Stimulated activated CD4-positive, alpha-beta T cell treated with anti-CD3 and anti-CD28 coated beads, Interleukin-12 subunit alpha, Interleukin-12 subunit beta, amount 100 ng/mL, for 4 hours (primary cell): ENCODE measurements at places on chromosomes 6 and 20.
A peak's percentile ranks its signal among the peaks of the same experiment; 100 is the strongest.

DNA sequence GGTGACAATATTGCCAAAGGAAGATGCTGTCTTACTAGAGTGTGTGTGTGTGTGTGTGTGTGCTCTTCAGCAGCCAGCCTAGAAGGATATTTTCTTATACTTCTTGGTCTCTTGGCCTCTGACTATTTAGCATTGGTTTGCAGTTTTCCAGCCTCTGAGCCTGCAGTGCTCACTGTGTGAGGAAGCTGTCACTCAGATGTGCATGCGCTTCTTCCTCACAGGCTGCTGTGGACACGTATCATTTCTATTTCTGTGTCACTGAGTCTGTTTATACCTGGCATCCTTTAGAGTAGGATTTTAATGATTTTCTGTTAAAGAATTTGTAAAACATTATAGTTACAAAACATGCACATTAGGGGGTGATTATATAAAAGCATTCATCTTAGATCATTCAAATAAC is 83.3 kb downstream of the ALDH8A1 start:
- DNase-seq: no peak

GRCh38 chr6:106997392-106998158 is 23.0 kb upstream of the CD24 start:
- DNase-seq: peak; percentile 22

- no peak for DNase-seq
Observed at GRCh38 chr6:118296129-118296901, 251.8 kb upstream of the PLN start.

GRCh38 chr6:157121897-157122296 is 201.4 kb downstream of the TMEM242 start:
- DNase-seq: no peak

DNA sequence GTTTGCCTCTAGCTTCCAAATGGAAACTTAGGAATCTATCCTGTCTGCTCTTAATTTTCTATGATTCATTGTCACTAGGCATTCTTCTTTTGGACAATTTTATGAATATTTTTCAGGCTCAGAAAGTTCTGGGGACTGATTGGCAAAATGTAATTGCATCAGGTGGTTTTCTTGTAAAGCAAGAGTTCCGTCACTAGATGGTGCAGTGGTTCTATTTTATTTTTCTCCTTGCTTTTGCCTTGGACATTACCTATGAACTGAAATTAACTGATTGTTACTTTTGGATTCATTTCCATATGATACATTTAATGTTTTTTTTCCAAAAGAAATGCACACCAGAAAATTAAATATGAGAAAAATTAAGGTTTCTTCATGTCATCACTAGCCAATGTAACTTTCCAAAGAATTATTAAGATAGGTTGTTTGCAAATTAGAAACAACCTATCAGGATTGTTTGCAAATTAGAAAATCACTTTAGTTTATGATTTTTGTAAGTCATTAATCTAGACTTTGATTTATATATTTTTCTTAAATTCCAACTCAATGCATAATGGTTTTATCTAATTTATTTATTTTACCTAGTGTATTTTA is 48.0 kb downstream of the TMEM170B start:
- no peak for DNase-seq

DNA sequence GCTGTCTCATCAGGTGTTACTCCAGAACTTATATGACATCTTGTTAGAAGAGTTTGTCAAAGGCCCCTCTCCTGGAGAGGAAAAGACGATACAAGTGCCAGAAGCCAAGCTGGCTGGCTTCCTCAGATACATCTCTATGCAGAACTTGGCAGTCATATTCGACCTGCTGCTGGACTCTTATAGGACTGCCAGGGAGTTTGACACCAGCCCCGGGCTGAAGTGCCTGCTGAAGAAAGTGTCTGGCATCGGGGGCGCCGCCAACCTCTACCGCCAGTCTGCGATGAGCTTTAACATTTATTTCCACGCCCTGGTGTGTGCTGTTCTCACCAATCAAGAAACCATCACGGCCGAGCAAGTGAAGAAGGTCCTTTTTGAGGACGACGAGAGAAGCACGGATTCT is 43.7 kb upstream of the SMIM28 start:
- DNase-seq: no peak

DNA sequence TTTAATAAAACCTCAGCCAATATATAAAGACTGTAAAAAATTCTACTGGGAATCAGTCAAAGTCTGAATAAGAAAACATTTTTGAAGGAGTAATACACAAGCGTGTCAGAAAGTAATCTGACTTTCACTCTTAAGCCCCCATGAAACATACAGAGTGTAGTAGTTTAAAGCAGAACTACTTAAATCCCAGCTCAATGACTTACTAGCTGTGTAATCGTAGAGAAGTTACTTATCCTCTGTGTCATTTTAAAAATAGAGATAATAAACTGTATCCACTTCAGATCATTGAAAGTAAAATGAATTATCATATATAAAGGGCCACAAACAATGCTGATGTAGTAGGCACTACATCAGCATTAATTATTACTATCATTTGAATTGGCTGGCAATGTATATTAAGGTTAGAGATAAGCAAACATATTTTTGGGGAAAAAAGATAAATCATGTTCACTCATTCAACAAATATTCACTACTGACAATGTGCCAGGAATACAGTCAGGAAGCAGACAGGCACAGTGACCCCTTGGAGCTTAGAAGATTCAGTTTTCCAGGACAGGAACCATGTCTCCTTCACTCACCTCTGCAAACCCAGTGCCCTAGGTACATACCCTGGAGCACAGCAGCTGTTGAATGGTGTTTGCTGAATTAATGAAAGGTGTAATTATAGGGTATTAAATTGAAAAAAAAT is 14.4 kb downstream of the REPS1 start:
- DNase-seq: no peak

GRCh38 chr6:117740605-117741004 is 65.3 kb downstream of the NUS1 start:
- no peak for DNase-seq

DNA sequence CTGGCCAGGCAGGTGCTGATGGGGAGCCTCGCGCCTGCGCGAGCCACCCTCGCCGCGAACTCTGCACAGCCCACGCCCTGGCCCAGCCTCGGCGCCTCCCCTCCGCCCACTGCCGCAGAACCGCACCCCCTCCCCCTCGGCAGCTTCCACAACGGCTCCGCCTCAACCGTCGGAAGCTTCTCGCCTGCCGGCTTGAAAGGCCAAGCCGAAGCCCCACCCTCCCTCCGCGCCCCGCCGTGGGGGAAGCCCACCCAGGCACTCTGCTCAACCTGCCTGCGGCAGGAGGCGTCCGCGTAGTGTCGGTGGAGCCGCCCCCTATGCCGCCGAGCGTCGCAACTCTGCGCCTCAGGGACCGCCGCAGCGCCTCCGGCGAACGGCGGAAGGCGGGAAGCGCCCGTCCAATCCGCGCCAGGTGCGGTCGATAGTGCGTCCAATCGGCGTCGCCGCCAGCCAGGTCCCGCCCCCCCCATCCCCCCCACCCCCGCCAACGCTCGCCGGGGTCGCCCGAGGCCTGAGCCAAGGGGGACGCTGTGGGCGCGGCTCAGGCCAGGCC is at the start of gene SYCP2:
Gene SYCP2, minus strand, starts transcription at position 342 of the 553 bp plus-strand sequence. CDS start 11,224 bp downstream, outside the sequence.
- peak; percentile 56 for DNase-seq

GRCh38 chr20:57546956-57547649 is 13.8 kb upstream of the PCK1 start:
- DNase-seq: no peak

GRCh38 chr6:84074988-84075781 is 41.6 kb downstream of the MRAP2 start:
- DNase-seq: no peak

GRCh38 chr6:168244961-168245551 is 74.5 kb downstream of the DACT2 start:
- no peak for DNase-seq

- no peak for DNase-seq
Observed at GRCh38 chr6:135627092-135627715, 129.7 kb upstream of the AHI1 start.

- no peak for DNase-seq
Observed at GRCh38 chr20:48714764-48715163, 113.0 kb downstream of the PREX1 start.

GRCh38 chr6:139017227-139017626 is 11.3 kb upstream of the ABRACL start:
- no peak for DNase-seq
